Stimulated activated CD8-positive, alpha-beta memory T cell treated with anti-CD3 and anti-CD28 coated beads, Interleukin-2, amount 100 ng/mL, for 48 hours (primary cell): ENCODE measurements at places on chromosomes 12 and 14.

DNA sequence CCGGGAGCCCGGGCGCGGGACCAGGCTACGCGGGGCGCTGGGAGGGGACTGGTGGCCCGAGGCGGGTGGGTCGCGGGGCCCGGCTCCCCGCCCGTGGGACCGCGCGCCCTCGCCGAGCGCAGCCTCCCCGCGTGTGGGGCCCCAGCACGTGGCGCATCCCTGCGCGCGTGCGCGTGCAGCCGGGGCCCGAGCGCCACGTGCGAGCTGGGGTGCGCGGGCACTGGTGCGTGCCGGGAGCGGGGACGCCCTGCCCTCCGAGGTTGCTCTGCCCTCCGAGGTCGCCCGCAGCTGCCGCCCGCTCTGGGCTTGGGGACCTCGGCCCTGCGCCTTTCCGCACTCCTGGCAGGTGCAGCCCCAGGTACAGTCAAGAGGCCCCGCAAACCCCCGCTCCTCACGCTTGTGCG is 365 bp upstream of the CCDC88C start:
- DNase-seq = no peak

GRCh38 chr12:49461221-49461620 is 77.6 kb upstream of the KCNH3 start:
- DNase-seq = no peak

- DNase-seq = no peak
Measured at GRCh38 chr14:101171650-101172049, 268.1 kb upstream of the RTL1 start.

- no peak for DNase-seq
Measured at GRCh38 chr14:61451891-61452400, 130.6 kb downstream of the PRKCH start.

GRCh38 chr12:94240171-94240570 is 91.8 kb downstream of the PLXNC1 start:
- no peak for DNase-seq
